ENCODE measurements at places on chromosomes 11 and 22. TPM values are rescaled to one million over a fixed set of nuclear protein-coding genes. Genes with fewer than 3 reads are reported as not detected.

MICAL3 gene
- total RNA-seq, result 71.3 TPM

MS4A18 gene
- total RNA-seq, result not detected

DNA sequence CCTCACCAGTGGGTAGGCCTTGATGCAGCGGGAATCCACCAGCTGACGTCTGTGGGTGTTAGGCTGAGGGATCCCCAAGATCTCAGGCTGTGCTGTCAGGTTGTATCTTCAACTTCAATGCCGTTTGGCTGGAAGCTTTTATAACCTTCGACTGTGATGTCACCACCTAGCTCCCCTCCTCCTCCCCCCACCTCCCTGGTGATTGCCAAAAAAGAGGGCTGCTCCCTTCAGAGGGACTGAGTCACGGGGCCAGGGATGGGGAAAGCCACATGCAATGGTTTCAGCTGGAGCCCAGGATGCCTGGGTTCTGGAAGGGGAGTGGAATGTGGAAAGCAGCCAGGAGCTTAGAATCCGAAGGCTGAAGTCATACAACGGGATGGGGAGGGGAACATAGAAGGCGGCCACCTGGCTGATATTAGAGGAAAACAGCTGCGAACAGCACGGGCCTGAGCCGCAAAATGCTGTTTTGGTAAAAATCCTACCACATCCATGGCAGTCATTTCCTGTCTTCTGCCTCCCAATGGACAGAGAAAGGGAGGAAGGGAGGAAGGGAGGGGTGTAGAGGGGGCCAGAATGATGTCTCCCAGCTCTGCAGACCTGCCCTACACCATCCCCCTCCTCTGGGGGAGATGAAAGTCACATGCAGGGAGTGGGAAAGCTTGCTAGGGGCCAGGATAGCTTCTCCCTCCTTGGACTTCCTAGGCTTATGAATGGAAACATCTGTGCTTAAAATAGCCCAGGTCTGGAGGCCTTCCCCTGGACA is at the start of gene LRRN4CL:
Gene LRRN4CL, minus strand, starts transcription at position 110 of the 763 bp plus-strand sequence. CDS start 1,022 bp downstream, outside the sequence.
- no peak within 1 kb of the TSS for H3K27ac ChIP-seq
- peaks cover 18% of the 10 kb centered on the region for H3K36me3 ChIP-seq
- H3K4me3 ChIP-seq, result no peak within 1 kb of the TSS
- H3K4me1 ChIP-seq, result no peaks in the 10 kb centered on the region
- no peaks in the 10 kb centered on the region for H3K27me3 ChIP-seq

- no peaks in the 10 kb centered on the region for H3K36me3 ChIP-seq
- peak overlapping the region; percentile 18 for H3K27ac ChIP-seq
- H3K4me3 ChIP-seq, result peak overlapping the region; percentile 17
- peaks cover 54% of the 10 kb centered on the region for H3K4me1 ChIP-seq
These were observed 102.2 kb downstream of the MICAL3 start for GRCh38 chr22:17921871-17922821.

GRCh38 chr11:95891423-95892170 is 32.3 kb downstream of the MTMR2 start:
- no peak overlapping the region for H3K27ac ChIP-seq
- no peak for DNase-seq
- H3K4me1 ChIP-seq, result peaks cover 9% of the 10 kb centered on the region
- H3K4me3 ChIP-seq, result no peak overlapping the region

FOLR2 gene
- total RNA-seq, result not detected

CARNS1 gene
- not detected for total RNA-seq

DNA sequence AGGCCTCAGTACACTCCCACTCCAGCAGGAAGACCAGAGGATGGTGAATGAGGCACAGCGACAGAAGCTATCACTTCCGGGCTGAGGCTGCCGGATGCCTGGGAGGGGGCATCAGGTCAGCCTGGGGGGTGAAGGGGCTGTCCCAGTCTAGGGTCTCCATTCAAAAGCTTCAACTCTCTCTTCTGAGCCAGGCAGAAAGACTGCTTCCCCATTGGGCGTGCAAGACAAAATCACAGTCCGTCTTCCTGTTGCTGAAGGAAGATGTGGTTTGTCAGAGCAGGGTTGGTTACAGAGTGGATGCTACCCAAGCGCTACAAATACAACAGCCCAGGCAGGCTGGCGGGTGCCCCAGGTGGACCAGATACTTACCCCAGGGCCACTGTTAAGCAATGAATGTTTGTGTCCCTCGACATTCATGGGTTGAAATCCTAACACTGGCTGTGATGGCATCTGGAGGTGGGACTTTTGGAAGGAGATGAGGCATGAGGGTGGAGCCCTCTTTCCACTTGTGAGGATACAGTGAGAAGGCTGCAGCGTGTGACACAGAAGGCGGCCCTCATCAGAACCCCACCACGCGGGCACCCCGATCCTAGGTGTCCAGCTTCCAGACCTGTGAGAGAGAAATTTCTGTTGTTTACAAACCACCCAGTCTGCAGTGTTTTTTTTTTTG is 12.0 kb downstream of the UPK3A start:
- H3K27me3 ChIP-seq, result peaks cover 51% of the 10 kb centered on the region
- no peak overlapping the region for H3K27ac ChIP-seq
- peaks cover 3% of the 10 kb centered on the region for H3K4me1 ChIP-seq
- no peak for DNase-seq

DNA sequence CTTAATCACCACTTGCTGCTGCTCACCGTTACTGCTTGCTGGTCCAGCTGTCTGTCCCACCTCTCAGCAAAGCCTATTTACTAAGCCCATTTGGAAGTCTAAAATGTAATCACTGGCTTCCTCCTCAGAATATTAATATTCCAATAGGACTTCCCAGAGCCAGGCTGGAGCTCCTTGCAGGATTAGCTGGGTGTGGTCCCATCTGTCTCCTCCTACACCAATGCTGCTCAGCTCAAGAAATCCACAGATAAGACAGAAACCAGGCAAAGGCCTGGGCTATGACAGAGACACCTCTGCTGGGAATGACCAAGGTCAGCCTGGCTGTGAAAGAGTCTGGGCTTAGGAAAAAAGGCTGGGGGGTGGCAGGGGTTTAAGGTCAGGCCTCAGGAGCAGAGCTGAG is 317.8 kb downstream of the BUD13 start:
- H3K27me3 ChIP-seq, result peaks cover 15% of the 10 kb centered on the region
- no peak overlapping the region for H3K4me3 ChIP-seq
- no peaks in the 10 kb centered on the region for H3K4me1 ChIP-seq

GRCh38 chr11:61895046-61895717 is 3.8 kb upstream of the FADS3 start:
- no peak overlapping the region for H3K4me3 ChIP-seq
- H3K27ac ChIP-seq, result no peak overlapping the region
- H3K36me3 ChIP-seq, result peaks cover 9% of the 10 kb centered on the region

- H3K4me1 ChIP-seq, result peaks cover 65% of the 10 kb centered on the region
- H3K4me3 ChIP-seq, result no peak overlapping the region
These were observed 5.7 kb upstream of the C1QTNF6 start for GRCh38 chr22:37193629-37194191.

DNA sequence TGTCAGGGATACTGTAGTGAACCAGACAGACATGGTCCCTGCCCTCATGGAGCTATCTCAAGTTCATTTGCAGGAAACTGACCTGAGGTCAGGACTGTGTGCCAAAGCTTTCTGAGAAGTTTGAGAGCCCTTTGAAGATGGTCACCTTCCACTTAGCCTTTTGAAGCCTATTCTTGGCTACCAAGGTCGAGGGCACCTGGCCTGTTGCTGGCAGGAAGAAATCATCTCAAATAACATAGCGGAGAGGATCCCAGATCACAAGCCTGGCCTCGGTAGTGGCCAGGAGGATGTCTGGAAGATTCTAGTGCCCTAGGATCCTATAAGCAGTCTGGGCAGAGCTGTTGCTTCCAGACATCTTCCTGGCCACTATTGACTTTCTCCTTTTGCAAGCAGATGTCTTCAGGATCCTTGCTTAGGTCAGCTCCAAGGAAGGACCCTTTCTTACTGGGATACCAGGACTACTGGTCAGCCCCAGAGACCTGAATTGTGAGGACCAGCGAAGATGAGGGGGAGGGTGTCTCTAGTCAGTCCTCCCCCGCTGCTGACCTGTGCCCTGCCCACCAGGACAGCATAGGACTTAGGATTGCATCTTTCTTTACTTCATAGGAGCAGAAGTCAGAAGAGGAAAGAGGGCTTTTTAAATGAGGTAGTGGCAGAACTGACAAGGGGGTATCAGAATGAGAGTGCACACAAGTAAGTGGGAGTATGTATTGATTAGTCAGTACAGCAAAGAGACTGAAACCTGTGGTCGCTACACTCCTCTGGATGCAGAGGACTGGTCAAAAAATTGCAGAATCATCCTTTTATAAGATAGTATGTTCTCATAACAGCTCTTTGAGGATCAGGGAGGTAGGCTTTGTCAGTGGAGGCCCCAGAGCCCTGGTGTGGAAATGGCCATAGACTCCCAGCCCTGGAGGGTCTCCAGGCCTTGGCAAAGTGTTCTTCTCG is 94.8 kb downstream of the TEAD1 start:
- no peaks in the 10 kb centered on the region for H3K36me3 ChIP-seq
- H3K4me1 ChIP-seq, result peaks cover 13% of the 10 kb centered on the region
- no peak overlapping the region for H3K27ac ChIP-seq
- H3K27me3 ChIP-seq, result no peaks in the 10 kb centered on the region

DNA sequence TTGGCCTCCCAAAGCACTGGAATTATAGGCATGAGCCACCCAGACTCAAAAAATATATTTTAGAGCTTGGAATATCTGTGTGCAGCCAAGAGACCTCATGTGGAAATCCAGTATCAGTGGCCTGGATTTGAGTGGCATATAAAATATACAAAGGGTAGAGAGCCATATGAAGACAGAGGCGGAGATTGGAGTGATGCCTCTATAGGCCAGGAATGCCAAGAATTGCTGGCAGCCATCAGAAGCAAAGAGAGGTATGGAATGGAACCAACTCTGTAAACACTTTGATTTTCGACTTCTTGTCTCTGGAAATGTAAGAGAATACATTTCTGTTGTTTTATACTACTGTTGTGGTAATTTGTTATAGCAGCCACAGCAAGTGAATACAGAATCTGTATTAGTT is 123.0 kb downstream of the PLEKHA7 start:
- DNase-seq, result no peak
- H3K36me3 ChIP-seq, result peaks cover 30% of the 10 kb centered on the region
- H3K27ac ChIP-seq, result peak overlapping the region; percentile 93
- H3K27me3 ChIP-seq, result no peaks in the 10 kb centered on the region

DNA sequence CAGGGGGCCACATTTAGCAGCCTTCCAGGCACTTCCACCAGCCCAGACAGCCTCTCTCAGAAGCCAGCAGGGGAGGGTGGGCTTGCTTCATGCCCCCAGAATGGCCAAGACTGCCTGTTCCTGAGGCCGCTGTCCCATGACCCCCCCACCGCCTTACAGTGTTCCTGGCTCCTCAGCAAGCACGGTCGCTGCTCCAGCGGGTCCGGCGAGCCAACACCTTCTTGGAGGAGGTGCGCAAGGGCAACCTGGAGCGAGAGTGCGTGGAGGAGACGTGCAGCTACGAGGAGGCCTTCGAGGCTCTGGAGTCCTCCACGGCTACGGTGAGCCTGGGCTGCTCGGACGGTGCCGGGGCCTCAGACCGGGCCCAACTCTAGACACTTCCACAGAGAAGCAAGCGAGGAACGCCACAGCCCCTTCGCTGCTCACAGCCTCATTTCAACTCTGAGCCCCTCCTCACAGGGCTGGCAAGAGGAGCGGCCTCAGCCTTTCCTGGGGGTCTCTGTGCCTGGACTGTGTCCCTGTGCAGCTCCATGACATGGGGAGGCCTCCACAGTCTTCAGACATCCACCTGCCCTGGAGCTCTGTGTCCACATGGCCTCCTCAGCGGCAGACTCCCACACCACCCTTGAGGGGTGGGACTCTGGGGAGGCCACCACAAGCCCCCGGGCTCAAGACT is 668 bp downstream of the F2 start:
- H3K27ac ChIP-seq, result no peak overlapping the region
- no peak for DNase-seq
- H3K36me3 ChIP-seq, result no peaks in the 10 kb centered on the region
- H3K4me3 ChIP-seq, result no peak overlapping the region

MYO18B gene
- not detected for total RNA-seq

CCDC82 gene
- total RNA-seq, result 20.1 TPM

DNA sequence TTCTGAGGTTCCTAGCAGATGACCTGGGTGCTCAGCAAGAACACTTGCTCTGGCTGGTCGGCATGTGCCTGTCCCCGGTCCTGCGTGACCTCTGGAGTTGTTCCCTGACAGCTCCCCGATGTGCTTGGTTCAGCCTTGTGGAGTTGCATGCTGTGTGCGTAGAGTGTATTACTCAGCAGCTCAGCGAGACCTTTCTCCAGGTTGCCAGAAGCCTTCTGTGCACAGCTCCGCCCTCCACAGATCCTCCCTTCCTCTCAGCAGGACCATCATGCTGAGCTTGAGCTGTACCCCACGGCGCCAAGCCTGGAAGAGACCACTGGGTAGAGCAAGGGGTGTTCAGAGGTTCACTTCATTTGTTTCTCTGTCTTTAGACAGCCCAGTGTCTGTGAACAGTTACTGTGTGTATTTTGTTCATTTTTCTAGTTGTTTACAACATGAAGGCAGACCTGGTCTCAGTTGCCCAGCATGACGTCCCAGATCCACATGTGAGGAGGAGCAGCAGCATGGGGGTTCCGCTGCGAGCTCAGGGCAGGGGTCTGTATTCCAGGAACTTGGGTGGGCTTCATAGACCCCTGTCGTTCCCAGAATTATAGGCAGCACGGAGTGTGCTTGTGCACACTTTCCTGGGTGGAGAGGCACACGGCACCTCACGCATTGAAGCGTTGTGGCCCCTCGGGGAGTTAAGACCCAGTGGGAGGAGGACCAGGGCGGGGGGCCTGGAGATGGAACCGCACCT is 148.6 kb downstream of the IGLL1 start:
- H3K27ac ChIP-seq, result no peak overlapping the region
- DNase-seq, result no peak
- peaks cover 7% of the 10 kb centered on the region for H3K36me3 ChIP-seq
- no peaks in the 10 kb centered on the region for H3K27me3 ChIP-seq
- no peaks in the 10 kb centered on the region for H3K4me1 ChIP-seq

DNA sequence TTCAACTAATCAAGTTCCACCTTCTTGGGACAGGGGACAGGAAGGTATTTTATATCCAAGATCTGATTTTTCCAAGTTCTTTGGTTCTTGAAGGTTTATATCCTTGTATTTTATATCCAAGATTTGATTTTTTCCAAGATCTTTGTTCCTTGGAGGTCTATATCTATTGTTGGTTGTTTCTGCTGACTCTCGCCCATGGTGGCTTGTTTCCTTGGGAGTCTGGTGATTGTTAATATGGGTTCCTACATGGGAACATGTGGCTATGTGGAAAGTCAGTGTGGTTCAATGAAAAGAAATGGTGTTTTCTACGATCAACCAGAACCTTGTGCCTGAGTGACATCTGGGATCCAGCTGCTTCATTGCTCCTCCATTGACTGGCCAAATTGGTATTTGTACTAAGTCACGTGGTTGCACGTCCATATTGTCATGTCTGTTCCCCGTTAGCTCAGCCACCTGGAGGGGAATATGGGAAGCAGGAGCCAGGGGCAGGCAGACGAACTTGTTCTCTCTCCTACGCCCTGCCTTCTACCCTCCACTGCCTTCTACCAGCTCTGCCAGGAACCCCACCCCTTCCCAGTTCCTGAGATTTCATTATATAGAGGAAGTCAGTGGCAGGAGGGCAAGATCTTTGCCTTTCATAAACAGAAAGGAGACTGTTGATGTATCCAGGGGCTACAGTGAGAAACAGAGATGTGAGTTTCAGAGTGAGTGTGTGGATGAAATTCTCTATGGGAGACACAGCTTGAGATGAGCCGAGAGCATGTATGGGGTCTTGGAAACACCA is 11.1 kb upstream of the CSF2RB start:
- no peaks in the 10 kb centered on the region for H3K4me1 ChIP-seq
- DNase-seq, result no peak
- no peaks in the 10 kb centered on the region for H3K36me3 ChIP-seq
- no peak overlapping the region for H3K4me3 ChIP-seq
